ENCODE measurements at places on chromosomes 6 and 20.

DNA sequence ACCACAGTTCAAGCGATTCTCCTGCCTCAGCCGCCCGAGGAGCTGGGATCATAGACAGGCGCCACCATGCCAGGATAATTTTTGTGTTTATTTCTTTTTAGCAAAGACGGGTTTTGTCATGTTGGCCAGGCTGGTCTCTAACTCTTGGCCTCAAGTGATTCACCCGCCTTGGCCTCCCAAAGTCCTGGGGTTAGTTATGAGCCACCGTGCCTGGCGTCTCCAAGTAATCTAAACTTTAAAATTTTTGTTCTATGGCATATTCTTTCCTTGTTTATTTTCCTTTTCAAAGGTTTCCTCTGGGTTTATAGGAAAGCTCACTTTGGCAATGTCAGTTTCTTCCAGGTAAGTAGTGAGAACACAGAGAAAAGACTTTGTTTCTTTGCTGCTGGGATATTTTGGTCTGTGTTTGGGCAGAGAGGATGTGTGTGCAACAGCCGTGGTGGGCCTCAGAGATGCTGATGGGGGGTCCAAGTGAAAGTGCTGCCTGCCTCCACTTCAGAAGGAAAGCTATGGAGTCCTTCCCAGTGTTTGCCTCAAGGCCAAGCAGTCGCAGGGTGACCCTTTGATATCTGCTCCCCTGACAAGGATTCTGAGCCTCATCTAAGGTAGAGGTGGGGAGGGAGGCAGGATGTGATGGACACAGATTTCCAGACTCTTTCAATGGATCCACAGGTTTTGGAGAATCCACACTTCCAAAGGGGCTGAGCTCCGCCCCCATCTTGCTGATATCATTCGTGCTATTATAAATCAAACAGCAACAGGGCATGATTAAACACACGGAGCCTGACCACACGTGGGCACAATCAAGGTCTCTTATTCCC is 2.3 kb downstream of the LRP11 start:
- DNase-seq, result no peak

- DNase-seq, result no peak
Observed at GRCh38 chr6:134057478-134057877, 5.1 kb upstream of the SLC2A12 start.

- no peak for DNase-seq
Observed at GRCh38 chr20:17852323-17852722, 116.3 kb downstream of the SNX5 start.

- no peak for DNase-seq
Observed at GRCh38 chr20:63765902-63766301, 26.3 kb downstream of the SLC2A4RG start.

GRCh38 chr20:59575216-59575615 is 29.1 kb upstream of the PHACTR3 start:
- DNase-seq, result no peak

DNA sequence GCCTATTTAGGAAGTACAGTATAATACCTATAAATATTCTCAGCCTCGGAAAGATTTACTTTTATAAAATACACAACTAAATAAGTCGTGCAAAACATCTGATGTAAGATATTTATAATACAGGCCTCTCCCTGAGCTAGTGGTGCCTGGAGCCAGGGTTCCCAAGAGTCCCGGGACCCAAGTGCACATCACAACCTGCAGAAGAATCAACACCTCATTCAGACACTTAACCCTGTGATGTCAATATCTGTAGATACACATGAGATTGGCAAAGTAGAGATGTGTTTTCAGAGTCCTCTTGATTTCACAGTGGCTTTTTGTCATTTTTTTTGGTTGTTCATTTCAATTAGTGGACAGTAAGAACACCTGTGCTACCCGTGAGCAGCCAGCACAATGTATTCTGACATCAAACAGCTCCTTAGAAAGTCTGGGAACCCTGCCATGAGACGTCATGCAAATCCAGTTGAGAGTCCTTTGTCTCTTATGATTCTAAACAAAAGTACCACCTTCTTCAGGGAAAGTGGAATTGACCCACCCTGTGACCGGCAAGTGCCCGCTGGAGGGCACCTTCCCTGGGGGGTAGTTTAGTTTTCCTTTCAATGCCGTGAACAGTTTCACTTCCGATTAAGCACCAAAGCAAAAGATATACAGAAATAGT is 101.6 kb downstream of the DACT2 start:
- DNase-seq, result no peak

GRCh38 chr20:47133809-47134456 is 222.6 kb downstream of the ZMYND8 start:
- DNase-seq, result no peak

DNA sequence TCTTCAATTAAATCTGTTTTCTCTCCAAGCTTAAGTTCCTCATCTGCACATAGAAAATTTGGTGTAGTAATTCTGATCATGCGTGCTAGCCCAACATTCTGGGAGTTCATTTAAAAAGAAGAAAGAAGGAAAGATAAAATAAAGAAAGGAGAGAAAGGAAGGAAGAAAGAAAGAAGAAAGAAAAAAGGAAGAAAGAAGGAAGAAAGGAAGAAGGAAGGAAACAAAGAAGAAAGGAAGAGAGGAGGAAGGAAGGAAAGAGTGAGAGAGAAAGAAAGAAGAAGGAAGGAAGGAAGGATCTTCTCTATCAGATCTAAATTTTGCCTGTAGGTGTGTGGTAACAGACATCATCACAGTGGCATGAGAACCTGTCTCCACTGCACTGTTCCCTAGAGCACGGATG is 16.2 kb downstream of the SLPI start:
- DNase-seq, result no peak

DNA sequence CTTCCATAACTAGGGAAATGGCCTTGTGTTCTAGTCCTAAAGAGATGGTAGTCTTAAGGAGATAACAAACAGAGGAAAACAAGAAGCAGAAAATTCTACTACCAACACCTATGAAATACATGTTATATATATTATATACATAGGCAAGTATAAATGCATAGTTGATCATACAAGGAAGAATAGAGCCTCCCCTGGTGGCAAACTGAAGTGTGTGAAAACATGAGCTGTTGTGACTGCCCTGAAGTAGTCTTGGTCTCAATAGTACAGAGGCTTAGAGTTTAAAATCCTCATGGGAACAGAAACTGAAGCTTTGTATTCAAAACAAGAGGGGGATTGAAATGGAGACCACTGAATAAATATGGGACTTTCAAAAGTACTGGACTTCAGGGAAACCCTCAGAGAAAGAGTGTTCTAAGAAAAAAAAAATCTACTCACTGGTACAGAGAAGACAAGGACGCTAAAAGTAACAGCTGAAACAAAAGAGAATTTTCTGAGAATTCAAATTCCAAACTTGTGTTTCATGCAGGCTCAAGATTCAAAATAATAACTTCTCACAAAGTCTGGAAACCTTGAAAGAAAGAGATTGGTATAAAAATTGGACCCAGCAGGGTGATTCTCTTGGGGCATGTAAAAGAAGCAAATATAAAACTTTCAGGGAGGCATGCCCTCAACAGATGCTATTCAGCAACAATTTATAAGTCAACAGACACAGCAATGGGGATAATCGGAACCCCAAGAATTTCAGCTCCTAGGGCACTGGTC is 59.7 kb upstream of the SAMD3 start:
- DNase-seq, result no peak

DNA sequence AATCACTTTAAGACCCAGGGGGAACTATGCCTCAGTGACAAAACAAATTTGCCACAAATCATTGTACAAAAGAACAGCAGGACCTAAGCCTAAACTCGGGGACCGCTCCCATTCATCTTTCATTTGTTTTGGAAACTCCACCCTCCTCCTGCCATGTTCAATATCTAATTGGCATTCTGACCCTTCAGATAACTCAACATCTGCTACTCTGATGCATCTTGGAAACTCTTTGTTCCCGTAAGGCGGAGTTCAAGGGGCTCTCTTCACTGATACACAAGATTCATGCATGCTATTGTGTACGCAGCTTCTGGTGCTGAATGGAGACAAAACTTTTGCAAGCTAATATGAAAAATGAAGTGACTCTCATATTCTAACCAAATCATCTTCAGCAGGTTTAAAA is 187.6 kb downstream of the ZFP64 start:
- no peak for DNase-seq

DNA sequence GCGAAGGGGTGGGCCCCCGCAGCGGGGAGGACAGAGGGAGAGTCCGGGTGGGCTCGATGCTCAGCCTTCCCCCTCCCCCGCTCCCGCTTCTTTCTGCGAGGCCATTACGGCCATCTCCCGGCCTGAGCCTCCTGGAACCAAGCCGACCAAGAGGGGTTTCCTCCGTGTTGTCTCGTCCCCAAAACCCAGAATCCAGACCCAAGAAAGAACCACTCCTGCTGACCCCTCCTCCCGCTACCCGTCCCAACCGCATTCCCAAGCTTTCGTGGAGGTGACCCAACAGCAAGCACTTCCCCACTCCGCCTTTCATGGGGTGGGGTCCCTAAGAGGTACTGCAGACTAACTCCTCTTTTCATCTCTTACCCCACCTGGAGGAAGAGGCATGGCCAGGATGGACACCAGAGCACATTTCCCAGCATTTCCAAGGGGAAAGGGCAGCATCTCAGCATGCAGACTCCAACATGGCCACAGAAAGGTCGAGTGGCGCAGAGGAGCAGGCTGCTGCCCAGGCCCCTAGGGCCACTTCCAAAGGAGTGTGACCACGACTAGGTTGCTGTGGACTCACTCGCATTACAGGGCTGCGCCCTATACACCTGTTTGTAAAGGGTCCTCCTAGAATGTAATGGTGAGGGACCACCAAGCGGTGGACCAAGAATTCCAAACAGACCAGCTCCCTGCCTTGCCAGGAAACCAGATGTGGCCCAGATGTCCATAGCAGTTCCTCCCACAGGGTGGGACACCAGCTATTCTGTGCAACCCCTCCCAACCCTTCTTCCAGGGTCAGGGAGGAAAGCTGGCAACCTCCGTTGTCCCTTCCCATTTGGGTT is 53.4 kb downstream of the MRPL14 start:
- DNase-seq, result no peak

- DNase-seq, result no peak
Observed at GRCh38 chr6:63864061-63864460, 228.5 kb downstream of the PHF3 start.

GRCh38 chr6:56230976-56231566 is 16.3 kb downstream of the COL21A1 start:
- no peak for DNase-seq

GRCh38 chr6:157706883-157707282 is 116.2 kb upstream of the SNX9 start:
- DNase-seq, result no peak

DNA sequence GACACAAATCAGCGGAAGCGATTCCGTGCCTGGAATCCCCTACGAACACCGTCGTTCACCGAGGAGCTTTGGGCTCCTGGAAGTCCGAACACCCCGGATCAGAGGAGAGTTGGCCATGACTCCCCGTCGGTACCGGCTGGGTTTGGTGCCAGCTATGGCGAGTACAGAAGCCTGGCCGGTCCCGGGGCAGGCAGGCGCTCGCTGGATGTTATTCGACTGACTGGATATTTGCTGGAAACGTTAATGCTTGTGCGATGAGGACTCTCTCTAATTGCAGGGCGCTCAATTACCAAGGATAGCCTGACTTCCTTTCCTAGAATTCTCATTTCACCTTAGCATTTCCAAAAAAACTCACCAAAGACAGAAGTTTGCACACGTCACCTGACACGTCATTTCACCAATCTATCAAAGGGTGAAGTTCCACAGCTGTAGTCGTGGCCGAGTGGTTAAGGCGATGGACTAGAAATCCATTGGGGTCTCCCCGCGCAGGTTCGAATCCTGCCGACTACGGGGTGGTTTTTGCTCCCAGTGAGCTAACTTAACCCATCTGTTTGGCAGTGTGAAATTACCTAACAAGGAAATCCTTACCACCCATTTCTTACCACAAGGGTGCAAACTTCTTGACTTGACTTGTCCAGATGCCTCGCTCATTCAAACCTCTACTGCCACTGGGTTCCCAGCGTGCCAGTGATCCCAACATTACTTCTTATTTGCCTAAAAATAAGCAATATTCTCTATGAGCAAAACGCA is 22.7 kb upstream of the ZNF184 start:
- DNase-seq, result peak; percentile 88

- DNase-seq, result no peak
Observed at GRCh38 chr20:19764207-19764606, 6.1 kb downstream of the RIN2 start.

- no peak for DNase-seq
Observed at GRCh38 chr6:124055963-124056362, 252.3 kb downstream of the NKAIN2 start.

DNA sequence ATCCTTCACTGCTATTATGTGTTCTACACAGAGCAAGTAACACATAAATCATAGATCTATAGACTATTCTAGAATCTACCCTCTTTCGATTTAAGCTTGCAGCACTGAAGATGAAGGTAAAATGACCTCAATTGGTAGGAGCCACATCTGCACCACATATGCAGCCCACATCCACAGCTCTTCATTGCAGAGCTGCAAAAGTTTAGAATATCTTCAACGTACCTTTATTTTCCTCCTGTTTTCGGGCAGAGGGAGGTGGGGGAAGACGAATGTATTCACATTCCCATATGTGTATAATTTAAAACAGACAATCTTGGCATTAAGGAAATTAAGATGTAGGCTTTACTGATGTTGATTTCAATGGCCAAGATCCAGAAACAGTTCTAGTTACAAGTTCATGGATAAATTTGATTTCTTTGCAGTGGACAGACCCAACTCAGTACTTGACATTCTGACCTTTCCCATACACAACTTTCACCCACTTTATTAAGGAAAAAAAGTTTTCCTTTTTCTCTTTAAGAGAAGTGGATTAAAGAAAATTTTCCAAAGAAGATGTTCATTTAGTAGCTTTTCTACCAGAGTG is 14.0 kb downstream of the EPB41L2 start:
- DNase-seq, result no peak

GRCh38 chr6:28136585-28137504 is 4.8 kb upstream of the ZKSCAN8 start:
- DNase-seq, result peak; percentile 87

DNA sequence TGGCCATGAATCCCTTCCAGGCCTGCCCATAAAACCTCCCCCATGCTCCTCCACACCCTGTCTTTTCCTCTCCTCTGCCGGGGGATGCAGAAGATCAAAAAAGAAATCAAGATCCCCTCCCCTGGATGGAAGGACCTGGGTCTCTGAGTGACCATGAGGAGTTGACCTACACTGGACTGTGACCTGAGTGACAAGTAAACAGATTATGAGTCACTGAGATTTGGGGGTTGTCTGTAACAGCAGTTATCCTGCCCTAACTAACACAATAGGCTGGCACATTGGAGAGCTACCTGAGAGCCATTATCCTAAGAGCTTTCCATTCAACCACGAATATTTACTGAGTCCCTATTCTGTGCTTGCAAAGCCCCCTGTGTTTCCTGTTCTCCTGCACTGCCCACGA is 28.4 kb upstream of the SIRPA start:
- no peak for DNase-seq

DNA sequence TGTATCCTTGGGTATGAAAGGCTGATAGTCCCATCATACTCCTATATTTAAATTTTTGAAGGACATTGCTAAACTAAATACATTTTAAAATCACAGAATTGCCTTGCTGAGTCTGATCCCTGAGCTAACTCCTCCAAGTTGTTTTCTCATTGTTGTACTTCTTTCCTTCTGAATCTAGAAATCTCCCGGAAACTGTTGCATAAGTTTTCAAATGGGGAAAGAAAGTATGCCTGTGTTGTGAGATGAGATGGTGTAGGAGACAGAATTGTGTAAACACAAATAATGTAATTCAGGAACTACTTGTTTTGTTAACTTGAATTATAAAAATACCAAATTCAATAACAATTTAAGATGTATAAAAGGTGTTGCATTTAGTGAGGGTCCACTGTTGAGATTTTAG is 7.3 kb downstream of the PNRC1 start:
- DNase-seq, result no peak
